ENCODE measurements at places on chromosomes 6 and 20.

GRCh38 chr6:42981836-42982235 lies 2.5 kb upstream of the PPP2R5D start:
- DNase-seq: no peak

GRCh38 chr6:18347866-18348265 lies 39.3 kb upstream of the RNF144B start:
- no peak for DNase-seq

DNA sequence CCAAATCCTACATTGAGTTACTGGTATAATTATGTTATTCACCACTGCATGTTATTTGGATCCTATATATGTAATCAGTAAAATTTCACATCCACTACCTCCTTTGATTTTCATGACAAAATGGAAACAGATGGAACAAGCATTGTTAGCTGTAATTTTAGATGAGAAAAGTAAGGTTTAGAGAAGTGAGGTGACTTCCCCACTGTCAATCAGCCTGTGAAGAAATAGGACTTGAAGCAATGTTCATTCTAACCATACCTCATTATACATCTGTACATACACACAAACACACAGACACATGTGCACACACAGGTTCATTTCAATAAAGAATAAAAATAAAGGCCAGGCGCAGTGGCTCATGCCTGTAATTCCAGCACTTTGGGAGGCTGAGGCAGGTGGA lies 23.7 kb upstream of the QKI start:
- DNase-seq: no peak

DNA sequence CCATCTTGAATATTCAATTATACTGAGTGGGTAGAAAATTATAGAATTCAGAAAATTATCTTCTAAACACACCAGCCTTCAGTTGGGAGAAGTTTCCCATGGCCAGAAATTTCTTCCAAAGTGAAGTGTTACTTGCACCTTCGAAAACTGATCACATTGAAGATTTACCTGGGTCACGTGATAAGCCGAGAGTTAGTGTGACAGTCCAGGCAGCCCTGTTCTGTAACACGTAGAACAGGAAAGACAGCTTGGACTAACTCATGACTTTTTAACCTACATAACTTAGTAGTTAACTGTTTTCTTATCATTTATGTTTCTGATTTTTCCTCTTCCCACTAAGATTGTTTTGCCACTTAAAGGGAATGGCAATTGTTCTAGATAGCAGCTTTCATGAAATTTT lies 118.3 kb upstream of the MTHFD1L start:
- DNase-seq: no peak

GRCh38 chr6:15434823-15435380 lies 189.0 kb downstream of the JARID2 start:
- DNase-seq: no peak
